ENCODE measurements at places on chromosomes 12 and 14.

GRCh38 chr12:123057513-123058265 lies 77.2 kb downstream of the ARL6IP4 start:
- no peak for DNase-seq

- peak; percentile 57 for DNase-seq
These were observed 47.4 kb downstream of the SMIM41 start for GRCh38 chr12:52126605-52127578.

DNA sequence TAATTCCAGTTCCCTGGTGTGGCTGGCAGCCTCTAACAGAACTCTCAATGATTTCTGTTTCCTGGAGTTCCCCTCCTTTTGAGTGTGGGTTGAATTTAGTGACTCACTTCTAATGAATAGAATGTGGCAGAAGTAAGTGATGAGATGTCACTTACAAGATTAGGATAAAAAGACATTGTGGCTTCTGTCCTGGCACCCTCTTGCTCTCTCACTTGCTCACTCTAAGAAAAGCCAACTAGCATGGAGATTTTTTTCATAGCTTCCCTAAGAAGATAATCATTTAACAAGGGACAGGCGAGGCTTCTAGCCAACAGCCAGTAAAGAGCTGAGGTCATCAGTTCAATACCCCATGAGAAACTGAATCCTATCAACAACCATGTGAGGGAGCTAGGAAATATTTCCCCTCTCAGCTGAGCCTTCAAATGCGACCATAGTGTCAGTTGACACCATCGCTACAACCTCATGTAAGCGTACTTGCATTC lies 156.7 kb downstream of the TMTC3 start:
- DNase-seq, result peak; percentile 57

DNA sequence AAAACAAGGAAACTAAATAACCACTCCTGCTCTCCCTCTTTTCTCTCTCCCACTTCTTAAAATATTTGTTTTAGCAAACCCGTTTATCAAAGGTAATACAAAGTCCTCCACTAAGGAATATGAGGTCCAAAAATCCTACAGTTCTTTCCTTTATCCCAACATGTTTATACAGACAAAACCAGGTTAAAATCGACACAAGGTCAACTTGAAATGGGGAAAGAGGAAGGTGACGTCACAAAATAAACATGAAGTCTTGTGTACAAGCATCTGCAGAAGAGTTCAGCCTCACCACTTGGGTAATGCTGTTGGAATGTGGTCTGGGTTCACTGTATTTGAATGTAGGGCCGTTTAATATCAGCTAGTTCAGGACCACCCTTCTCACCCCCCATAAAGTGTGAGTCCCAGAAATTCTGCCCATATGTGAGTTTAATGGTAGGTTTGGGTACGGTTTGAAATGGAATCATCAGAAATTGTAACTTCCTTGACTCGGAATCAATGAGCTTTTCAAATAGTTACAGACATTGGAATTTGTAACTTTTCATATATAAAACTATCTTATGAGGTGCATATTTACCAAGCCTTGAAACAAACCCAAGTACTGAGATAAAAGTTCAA lies 120.0 kb upstream of the SLC38A2 start:
- peak; percentile 67 for DNase-seq

DNA sequence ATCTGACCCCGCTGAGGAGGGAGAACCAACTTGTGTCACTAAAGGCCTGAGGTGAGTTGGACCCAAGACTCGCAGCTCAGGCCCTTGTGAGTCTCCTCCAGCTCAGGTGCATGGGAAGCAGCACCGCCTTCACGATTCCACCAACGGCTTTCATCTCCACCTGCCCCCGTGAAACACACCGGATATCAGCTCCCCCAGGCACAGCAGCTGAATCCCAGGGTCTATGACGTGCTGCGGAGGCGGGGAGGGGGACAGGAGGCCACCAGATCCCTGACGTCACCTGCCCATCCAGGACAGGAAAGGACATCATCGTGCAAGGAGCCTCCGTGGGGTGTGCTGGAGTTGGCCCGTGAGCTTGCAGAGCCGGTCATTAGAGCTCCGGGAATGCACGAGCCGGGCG lies 18.5 kb upstream of the SFSWAP start:
- DNase-seq, result no peak

- DNase-seq, result no peak
These were observed 38.3 kb downstream of the GNS start for GRCh38 chr12:64720884-64721283.

- DNase-seq, result no peak
These were observed 36.0 kb upstream of the GLIPR1 start for GRCh38 chr12:75444429-75445136.

GRCh38 chr12:114355389-114356088 lies 50.4 kb downstream of the TBX5 start:
- DNase-seq, result peak; percentile 82

DNA sequence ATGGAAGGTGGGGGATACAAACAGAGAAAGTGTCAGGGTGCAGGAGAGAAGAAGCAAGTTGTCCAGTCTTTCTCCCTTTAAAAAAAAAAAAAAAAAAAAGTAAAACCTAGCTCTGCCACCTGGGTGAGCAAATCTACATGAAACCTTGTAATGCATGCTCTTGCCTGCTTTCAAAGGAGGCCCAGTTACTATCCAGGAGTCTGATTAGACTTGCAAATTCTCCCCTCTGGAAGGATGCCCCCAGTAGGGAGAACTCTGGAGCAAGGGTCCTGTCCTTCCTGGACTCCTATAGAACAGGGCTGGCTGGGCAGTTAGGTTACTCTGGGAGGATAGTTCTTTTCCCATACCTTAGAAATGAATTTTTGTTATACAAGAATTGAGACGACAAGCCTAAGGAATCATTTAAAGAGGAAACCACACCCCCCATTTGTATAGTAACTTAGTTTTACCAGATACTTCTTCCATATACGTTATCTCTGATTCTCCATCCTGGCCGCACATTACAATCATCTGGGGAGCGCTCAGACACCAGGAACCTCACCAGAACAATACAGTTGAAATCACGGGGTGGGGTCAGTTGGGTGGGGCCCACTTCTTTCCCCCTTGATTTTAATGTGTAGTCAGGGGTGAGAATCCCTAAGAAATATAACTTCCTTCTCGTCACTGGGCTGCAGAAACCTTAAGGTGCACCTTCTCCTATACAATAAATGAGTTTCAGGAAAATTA lies 30.5 kb downstream of the RAB35 start:
- no peak for DNase-seq

DNA sequence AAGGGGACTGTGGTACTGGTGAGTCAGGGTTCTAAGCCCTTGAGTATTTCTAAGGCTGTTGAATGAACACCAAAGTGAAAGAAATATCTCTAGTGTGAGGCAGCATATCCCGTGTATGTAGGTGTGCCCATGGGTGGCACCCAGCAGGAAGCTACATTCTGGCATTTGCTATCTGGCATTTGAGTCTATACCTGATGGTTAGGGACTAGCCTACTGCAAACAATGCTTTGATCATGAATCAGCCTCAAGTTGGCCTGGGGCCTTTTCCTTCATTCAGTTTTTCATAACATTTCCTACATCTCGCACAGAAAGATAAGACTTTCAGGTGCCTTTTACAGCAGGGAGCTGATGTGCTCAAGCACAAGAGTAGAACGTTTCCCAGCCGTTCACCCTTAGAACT lies 85.7 kb upstream of the E2F7 start:
- no peak for DNase-seq

- peak; percentile 97 for DNase-seq
These were observed 10.8 kb downstream of the BHLHE41 start for GRCh38 chr12:26113853-26114719.

DNA sequence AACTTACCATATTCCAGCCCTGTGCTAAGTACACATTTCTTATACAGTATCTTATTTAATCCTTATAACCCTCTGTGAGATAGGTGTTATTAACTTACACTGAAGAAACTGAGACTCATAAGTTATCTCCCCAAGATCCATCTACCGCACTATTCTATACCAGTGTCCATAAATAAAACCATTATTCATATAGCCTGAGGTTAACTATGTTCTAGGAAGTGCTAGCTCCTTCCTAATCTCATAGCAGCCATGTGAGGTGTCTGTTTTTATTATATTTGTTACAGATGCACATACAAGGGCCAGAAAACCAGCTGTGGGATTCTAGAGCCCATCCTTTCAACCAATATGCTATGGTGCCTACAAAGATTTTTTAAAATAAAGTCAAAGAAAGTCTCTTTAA lies 100.3 kb upstream of the RAP1B start:
- DNase-seq, result no peak

DNA sequence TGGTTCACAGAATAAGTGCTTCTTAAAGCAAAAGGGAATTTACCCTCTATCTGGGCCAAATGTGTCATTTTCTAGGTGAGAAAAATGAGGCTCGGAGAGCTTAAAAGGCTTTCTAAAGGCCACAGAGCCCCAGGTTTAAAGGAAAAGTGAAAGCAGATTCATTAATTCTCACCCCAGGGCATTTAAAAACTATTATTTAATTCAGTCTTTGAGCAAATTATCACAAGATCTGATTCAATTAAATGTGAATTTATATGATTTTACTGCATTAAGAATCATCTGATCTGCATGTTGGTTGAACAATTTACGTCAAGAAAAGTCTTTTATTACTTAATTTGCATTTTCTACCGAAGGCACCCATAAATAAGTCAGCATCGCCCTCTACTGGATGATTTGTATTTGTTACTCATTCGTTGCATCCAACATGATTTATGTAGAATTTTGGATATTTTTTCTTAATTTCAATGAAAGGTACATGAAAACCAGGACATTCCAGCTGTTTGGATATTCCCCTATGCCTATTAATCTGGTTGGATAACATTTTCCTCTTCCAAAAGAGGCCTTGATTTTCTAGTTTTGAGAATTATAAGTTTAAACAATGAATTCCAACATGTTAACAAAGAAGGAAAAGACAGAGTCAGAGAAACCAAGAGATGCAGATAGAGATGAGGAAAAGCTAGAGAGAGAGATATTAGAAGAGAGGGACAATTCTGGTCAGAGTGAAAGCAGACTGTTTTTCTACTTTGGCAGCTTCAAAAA lies 19.1 kb upstream of the DHRS7 start:
- no peak for DNase-seq

- no peak for DNase-seq
These were observed 1.4 kb downstream of the ACAD10 start for GRCh38 chr12:111687255-111687654.

DNA sequence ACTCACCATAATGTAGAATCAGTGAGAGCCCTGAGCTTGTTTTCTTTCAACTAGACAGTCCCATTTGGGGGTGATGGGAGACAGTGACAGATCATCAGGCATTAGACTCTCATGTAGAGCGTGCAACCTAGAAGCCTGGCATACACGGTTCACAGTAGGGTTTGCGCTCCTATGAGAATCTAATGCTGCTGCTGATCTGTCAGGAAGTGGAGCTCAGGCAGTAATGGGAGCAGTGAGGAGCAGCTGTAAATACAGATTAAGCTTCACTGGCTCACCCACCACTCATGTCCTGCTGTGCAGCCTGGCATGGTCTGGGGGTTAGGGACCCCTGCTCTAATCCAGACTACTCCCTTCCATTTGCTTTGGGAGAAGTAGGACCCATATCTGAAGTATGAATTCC lies 55.6 kb downstream of the FNTB start:
- DNase-seq, result no peak

DNA sequence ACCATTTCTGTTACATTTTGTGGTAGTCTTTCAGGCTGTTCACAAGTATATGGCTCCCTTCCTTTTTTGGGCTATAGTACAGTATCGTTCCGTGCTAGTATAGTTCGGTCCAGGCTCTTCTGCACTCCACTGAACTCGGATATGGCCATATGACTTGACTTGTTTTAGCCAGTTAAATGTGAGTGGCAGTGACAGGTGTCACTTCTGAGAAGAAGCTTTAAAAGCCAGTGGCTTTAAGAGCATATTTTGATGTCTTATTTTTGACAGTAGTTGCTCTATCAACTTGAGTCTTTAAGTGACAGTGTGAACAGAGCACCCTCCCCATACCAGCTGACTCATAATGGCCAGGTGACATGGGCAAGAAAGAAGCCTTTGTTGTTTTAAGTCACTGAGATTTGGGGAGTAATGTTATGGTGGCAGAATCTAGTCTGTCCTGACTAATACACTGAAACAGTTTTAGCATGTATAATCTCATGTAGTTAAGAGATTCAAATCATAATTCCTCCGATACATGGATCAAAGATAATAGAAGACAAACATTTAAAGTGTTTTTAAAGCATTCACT lies 64.6 kb downstream of the ANO4 start:
- peak; percentile 69 for DNase-seq

- no peak for DNase-seq
These were observed 41.8 kb downstream of the R3HDM2 start for GRCh38 chr12:57389033-57389432.

DNA sequence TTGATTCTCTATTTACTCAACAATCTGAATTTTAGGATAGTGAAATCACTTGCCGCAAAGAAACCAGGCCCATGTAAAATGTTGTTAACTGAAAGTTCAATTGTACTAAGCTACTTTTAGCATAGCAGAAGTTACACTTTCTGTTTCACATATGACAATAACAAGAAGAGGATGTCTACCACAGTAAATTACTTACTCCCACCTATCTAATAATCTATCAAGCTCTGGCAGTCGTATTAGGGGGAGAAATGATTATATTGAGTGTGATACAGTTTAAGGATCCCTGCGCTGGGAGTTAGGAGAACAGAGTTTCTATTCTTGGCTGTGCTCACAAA lies 66.5 kb upstream of the CAND1 start:
- no peak for DNase-seq

DNA sequence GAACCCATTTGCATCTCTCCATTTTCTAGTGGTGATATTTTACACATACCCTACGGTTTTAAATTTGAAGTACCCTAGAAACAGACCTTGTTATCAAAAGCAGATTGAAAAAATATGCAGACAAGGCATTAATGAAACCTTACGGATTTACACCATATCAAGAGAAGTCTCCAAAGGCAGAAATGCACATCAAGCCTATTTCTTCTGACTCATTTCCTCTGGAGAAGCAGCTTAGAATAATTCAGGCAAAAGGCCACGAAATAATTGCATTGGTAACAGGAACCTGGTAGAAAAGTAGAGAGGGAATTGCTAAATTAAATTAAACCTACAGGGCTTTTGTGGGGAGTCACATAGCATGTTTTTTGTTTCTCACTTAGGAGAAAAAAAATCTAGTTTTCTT lies 34.7 kb downstream of the KICS2 start:
- no peak for DNase-seq

GRCh38 chr14:100823413-100824080 lies 2.4 kb upstream of the MEG3 start:
- DNase-seq, result no peak

- no peak for DNase-seq
These were observed 350.7 kb downstream of the TMEM132D start for GRCh38 chr12:129552996-129553750.

DNA sequence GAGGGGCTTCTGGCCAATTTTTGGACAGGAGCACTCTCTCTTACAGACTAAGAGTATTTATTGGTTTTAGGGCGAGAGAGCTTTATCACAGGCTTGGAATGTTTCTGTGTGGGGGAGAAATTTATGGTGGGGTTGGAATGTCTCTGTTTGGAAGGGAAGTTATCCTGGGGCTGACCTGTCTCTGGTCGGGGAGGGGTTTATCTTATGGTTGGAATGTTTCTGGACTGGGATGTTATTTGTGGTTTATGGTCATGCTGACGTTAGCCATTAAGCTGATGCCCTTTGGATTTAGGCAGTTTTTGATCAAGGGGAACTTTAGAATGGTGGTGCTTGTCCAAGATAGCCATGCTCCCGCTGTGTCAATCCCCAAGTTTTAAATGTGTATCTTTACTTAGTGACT lies 614.8 kb downstream of the DIO2 start:
- DNase-seq, result peak; percentile 80

- DNase-seq, result peak; percentile 41
These were observed 13.6 kb downstream of the PACS2 start for GRCh38 chr14:105328070-105328677.

- DNase-seq, result no peak
These were observed 72.8 kb upstream of the NPAS3 start for GRCh38 chr14:32865827-32866376.
